ENCODE measurements at places on chromosomes 12 and 14. TPM values are rescaled to one million over a fixed set of nuclear protein-coding genes. Genes with fewer than 3 reads are reported as not detected.
A peak's percentile ranks its signal among the peaks of the same experiment; 100 is the strongest.

The FAM161B gene
- polyA plus RNA-seq: 7.4 TPM

The MYO1H gene
- polyA plus RNA-seq: 0.33 TPM

The SERPINA9 gene
- not detected for polyA plus RNA-seq

The DYNC1H1 gene
- polyA plus RNA-seq: 229 TPM

The SLC10A1 gene
- polyA plus RNA-seq: not detected

The EFCAB11 gene
- polyA plus RNA-seq: 5.0 TPM

The RTL1 gene
- polyA plus RNA-seq: 60.5 TPM

The FLRT2 gene
- polyA plus RNA-seq: 87.7 TPM

The AQP2 gene
- not detected for polyA plus RNA-seq

DNA sequence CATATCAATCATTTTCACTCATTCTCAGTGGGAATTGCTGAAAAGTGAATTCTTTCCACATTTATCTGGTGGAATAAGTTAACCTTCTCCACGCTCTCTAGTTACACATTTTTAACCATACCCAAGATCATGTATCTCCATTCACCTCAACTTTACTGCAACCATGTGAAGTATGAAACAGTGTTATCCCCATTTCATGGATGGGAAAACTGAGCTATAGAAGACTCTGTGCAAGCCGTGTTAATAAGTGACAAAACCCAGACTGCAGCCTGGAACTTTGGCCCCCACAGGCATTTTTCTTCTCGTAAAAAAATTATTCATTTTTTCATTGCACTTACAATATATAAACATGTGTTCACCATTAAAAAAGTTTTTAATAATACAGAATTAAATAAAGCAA, 82.4 kb upstream of the CCND2 start:
- no peak for DNase-seq

DNA sequence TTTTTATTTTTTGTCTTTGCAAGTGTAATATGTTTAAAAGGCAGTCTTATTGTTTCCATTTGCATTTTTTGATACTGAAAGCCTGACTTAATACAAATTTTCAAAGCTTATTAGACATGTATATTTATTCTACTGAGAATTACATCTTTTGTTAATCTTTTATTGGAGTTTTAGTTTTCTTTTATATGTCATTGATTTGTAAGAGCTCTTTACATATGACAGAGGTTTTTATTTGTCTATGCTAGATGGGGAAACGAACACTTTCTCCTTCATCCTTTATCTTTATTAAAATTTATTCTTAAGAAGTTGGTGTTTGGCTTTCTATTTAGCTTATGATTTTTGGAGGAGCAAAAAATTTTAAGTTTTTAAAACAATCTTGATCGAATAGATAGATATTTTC, 234.4 kb upstream of the SRRM4 start:
- DNase-seq: no peak

GRCh38 chr14:70832561-70833305, 23.4 kb upstream of the MAP3K9 start:
- DNase-seq: no peak

DNA sequence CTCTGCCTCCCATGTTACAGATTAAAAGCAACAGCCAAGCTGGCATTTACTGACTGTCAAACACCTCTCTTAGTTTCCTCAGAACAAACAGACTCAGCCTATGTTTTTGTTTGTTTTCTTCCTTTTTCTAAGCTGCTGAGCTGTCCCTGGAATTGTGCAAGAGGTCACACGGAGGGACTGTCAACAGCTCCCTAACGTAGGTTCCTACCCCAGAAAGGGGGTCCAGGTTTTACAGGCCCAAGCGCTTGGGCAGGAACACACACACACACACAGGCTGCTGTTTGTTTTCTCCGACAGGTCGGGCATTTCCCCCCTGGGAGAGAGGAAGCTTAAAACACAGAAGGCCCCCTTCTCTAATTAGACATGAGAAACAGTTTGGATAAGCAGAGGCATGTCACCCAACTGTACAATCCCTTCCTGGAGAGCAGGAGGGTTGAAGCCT, 739.6 kb upstream of the TBX3 start:
- no peak for DNase-seq

DNA sequence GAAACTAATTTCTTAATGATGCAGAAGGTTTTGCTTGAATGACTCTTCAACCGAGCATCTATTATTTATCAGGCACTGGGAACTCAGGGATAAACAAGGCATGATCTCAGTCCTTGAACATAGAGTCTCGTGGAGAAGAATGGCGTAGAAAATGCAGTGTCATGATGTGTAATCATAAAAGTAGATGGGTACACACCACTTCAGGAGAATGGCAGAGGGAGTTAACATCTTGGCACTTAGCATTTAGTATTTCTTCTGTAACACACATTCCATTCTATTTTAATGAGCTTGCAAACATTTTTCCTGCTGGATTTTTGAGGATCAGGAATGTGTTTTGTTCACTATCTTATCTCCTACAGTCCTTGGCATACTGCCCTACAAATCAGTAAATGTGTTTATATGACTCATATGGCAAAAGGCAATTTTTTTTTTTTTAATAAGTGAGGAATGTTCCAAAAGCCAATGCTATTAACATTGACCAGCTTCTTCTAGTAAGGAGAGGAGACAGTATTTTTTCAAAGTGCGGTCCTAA, 3.8 kb downstream of the TXNRD1 start:
- DNase-seq: no peak

DNA sequence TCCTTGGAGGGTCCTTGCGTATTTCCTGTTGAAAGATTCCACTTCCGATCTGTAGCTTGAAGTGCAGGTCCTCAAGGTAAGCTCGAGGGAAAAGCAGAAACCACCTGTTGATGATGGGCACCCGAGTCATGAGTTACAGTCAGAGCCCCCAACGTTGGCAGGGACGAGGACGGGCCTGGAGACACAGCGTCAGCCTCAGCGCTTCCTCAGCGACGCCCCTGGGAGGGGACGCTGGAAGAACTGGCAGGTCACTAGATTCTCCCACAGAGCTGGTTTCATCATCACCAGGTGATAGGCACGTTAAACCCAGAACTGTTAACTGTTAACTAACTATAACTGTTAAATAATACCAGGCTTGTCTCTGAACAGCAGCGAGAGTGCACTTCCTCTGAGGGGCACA, 101.8 kb downstream of the TNFAIP2 start:
- no peak for DNase-seq

DNA sequence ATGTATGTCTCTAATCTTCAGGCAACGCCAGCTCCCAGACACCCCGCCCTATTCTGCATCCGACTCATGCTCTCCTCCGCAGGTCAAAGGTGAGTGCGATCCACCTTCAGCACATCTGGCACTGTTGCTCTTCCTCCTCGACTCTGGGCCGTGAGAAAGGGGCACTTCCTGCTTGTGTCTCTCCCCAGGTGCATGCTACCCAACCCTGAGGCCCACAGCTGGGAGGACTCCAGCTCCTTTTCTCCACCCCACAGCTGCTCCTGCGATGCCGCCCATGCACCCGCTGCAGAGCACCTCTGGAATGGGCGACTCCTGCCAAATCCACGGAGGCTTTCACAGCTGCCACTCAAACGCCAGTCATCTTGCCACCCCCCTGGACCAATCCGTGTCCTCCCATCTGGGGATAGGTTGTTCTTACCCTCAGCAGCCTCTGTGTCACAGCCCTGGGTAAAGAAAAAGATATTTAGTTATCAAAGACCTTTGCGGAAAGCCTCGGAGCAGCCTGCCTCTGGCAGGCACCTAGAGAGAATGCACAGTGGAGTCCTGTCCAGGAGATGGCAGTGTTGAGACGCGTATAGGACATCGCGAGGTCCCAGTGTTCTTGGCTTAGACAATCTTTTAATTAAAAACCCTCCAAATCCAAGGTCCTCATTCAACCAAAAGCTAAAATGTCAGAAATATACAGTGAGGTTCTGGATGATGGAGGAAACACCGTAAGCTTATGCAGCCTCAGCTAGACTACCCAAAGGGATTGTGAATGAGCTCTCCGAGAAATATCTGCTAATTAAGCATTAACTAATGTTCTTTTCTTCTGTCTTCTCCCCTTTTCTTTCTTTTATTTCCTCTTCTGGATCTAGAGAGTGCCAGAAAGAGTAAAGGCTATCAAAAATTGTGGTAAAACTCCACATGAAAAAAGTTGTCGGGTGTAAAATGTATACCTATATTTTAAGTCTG, 54.3 kb downstream of the MYRFL start:
- DNase-seq: peak; percentile 72

DNA sequence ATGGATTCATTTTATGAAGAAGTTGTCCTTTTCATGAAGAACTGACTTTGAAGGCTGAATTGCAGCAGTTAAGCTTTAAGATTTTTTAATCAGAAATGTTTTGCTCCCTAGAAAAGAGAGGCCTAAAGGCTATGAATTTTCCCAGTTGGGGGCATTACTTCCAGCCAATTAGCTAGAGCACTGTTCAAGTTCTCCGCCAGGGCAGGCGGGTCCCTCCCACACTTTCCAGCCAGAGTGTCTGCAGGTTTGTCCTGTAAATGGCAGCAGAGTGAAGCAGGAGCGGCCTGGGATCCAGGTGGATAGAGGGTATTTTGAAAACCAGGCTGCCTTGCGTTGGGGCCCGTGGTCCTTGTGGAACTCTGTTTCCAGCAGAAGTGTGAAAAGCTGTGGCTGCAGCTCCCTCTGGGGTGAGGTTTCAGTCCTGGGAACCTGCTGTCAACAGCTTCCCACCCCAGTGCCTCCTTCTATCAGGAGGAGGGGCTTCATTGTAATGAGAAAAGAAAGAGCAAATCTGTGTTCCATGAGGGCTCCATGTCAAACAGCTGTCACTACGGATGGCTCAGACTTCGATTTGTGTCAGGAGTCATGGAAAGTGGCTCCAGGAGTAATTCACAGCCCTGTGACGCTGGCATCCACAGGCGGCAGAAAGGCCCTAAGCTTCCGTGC, 210.7 kb upstream of the TMEM132C start:
- no peak for DNase-seq

GRCh38 chr14:87160989-87161388, 832.0 kb downstream of the GALC start:
- no peak for DNase-seq

Data from forelimb muscle (tissue), 1 donor.